Left renal cortex interstitium (tissue), 4 donors: ENCODE measurements at places on chromosomes 1 and 21. TPM values are rescaled to one million over a fixed set of nuclear protein-coding genes. Genes with fewer than 3 reads are reported as not detected.

COL16A1 gene
- 70.7 TPM for polyA plus RNA-seq

GRCh38 chr1:178495158-178495557, 1.6 kb downstream of the CLEC20A start:
- no peak for DNase-seq

- no peak for DNase-seq
These were observed 171.7 kb downstream of the COQ8A start for GRCh38 chr1:227111782-227112181.

GRCh38 chr21:39852726-39853500, 14.3 kb upstream of the PCP4 start:
- DNase-seq = no peak

DNA sequence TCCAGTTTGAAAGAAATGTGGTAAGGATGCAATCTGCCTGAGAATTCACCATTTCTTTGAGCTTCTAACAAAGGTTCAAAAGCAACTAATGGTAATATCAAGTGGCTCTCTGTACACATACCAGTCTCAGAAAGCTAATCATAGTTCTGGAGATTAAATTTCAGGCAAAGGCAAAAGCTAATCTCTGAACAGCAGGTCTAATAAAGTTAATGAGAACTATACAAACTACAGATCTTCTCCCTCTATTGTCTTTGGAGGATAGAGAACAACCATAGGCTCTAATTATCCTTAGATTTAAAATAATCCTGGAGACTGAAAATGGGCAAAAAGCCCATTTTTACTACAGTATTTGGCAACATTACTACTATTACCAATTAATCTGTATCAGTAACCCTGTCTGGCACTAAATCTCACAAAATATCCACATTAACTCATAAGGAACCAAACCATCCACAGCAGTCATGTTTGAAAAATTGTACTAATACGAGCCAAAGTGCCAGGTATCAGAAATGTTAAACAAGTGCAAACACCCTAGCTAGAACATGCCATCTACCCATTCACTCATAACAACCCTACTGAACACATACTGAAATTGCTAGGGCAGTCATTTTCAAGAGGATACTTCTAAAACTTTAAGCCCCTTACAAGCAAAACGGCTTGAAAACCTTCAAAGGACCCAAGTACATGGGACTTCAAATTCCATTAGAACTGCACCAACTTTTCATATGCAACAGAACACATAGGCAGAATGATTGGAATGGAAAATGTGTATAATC, 4.8 kb downstream of the DIPK1A start:
- no peak for DNase-seq

UBXN11 gene
- polyA plus RNA-seq = 58.2 TPM

DNA sequence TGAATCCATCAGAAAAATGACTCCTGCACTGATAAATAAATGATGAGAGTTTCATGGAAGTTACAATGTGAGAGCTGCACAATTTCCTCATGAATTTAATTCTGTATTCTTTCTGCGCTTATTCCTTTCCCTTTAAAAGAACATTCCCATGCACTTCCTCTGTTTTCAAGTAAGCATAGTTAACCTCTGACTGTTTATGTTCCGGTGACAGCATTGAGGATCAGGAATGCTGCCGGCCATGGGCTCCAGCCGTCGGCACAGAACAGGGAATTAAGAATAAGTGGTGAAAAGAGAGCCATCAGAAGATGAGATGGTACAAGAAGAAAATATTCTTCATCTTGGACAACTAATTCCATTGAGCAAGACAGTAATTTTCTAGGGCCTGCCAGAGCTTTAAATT, 65.3 kb downstream of the SUSD4 start:
- DNase-seq = no peak

DNA sequence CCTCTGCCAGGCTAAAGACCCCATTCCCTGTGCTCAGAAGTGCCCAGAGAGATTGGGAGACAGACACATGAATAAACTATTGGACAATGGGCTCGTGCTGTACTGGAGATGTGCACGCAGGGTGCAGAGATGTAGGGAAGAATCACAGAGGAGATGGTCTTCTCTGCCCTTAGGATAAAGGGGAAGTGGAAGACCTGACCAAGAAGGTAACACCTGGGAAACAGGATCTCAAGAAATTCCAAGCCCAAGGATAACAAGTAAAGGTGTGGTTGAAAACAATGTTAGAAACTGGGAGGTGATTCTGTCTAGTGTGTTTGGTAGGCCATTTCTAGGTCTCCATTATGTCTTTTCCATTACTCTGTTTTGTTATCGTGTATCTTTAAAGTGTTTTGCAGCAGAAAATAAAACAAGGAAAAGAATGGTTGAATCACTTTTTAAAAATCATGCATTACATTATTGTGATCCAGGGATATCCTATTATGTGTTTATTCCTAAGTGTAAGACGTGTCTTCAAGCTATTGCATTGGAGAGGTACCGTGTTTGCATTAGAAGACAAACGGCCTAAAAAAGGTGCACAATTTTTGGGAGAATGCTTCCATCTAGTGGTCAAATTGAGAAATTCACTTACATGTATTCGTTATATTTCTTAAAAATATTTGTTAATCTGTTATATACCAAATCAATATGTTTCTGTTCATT, 40.8 kb upstream of the KCTD3 start:
- DNase-seq = no peak

DNA sequence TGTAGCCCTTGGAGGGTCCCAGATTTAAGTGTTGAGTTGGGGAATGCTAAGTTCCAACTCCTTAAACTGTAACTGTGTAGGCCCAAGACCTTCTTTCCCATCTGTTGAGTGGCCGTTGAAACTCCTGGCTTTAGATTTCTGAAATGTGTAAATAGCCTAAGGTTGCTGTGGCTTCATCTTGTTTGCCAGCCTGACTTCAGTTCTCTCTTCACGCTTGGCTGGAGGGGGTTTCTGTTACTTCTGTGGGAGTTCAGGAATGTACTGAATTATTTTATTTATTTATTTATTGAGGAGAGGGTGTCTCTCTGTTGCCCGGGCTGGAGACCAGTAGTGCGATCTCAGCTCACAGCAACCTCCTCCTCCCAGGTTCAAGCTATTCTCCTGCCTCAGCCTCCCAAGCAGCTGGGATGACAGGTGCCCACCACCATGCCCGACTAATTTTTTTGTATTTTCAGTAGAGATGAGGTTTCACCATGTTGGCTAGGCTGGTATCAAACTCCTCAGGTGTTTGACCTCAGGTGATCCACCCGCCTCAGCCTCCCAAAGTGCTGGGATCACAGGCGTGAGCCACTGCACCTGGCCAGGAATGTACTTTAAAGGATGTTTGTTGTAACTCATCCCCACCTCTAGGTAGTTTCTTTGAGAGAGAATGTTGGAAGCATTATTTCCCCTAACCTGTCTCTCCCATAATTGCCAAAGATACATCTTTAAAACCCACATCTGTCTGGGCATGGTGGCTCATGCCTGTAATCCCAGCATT, 5.9 kb downstream of the TTC39A start:
- peak; percentile 39 for DNase-seq

DNA sequence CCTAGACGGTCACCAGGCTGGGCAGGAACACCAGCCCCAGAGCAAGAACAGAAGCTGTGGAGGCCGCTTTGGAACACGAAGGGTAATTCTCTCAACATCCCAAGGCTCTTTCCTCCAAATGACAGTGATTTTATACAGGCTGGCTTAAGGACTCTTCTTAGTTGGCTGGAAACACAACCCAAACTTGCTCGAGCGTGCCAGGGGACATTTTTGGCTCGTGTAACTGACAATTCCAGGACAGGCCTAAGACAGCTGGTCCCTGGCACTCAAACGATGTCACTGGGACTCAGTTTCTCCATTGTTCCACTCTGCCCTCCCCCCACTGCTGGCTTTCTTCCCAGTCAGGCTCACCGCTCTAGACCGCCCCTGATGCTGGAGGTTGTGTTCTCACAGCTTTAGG, 164.7 kb downstream of the NPHP4 start:
- no peak for DNase-seq

NOTCH2NLA gene
- 68.3 TPM for polyA plus RNA-seq

CFHR1 gene
- 0.37 TPM for polyA plus RNA-seq

CHD5 gene
- polyA plus RNA-seq = 0.35 TPM

LRRN2 gene
- polyA plus RNA-seq = 12.4 TPM

- DNase-seq = no peak
These were observed 8.7 kb downstream of the ADAMTS1 start for GRCh38 chr21:26836528-26836927.

- DNase-seq = peak; percentile 88
These were observed 1.1 kb downstream of the STMN1 start for GRCh38 chr1:25904943-25905679.

DNA sequence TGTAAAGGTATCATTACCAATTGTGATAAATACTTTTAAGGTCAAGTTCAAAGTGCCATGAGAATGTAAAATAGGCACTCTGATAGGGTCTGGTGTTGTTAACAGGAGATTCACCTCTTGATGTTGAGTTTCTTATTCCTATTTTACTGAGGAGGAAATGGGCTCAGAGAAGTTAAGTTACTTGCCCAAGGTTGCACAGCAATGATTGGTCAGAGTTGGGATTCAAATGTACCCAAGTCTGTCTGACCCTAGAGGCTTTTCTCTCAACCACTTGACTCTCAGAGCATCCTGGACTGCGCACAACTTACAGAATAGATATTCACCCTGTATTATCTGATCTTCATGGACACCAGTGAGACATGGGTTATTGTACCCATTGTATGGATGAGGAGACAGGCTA, 33.9 kb downstream of the SOX13 start:
- no peak for DNase-seq

SPRR1A gene
- polyA plus RNA-seq = not detected

ZNF648 gene
- 0.43 TPM for polyA plus RNA-seq

DNA sequence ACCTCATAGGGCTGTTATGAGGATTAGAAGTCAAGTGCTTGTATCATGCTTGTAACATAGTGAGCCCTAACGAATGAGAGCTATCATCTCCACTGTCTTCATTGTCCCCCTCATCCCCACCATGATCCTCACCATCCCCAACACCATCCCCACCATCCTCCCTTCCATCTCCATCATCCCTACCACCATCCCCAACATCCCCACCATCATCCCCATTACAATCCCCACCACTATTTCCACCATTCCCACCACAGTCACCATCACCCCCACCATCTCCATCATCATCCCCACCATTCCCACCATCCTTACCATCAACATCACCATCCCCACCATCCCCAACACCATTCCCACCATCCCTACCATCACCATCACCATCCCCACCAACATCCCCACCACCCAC, 39.1 kb upstream of the PADI1 start:
- DNase-seq = no peak

- DNase-seq = no peak
These were observed 2.0 kb downstream of the PTPRF start for GRCh38 chr1:43532716-43533115.
